ENCODE measurements at places on chromosomes 2 and 18. TPM values are rescaled to one million over a fixed set of nuclear protein-coding genes. Genes with fewer than 3 reads are reported as not detected.

DNA sequence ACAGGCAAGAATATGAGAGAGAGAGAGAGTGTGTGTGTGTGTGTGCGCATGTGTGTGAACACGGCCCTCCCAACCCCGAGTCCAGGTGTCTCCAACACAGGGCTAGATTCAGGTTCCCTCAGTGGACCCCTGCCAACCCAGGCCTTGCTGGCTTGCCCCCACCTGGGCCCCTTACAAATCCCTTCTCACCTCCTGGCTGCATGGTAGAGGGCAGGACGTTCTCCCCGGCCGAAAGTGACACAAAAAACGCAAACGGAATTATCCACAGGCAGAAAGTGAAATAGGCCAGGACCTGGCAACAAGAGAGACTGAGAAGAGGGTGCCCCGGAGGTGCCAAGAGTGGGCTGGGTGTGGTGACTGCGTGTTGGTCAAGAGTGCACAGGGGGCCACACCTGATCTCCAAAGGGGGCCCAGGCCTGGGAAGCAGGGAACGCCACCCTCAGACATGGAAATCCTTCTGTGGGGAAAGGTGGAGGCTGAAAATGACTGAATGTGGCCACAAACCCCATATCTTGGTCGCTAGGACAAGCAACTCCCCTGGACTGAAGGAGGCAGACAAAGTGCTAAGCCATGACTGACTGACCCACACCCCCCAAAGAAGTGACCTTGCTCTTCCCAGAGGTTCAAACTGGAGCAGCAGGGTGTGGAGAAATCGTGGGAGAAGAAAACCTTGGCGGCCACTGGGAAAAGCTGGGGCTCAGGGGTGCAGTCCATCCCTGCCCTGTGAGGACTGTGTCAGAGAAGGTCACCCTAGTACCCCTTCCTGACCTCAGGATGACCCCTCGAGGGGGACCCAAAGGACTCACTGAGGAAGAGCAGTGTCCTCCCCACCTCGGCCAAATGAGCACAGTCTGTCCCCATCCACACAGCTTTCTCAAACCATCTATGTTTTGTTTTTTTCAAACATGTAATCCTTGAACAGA lies 5.7 kb downstream of the TEX261 start:
- DNase-seq = no peak

GRCh38 chr2:114857196-114857595 lies 414.8 kb downstream of the DPP10 start:
- DNase-seq = no peak

- DNase-seq = no peak
Measured at GRCh38 chr18:69162649-69163048, 238.0 kb upstream of the DOK6 start.

GRCh38 chr2:63765117-63765516 lies 76.6 kb upstream of the UGP2 start:
- DNase-seq = no peak

GRCh38 chr2:25313711-25314513 lies 27.8 kb downstream of the DNMT3A start:
- no peak for DNase-seq

DNA sequence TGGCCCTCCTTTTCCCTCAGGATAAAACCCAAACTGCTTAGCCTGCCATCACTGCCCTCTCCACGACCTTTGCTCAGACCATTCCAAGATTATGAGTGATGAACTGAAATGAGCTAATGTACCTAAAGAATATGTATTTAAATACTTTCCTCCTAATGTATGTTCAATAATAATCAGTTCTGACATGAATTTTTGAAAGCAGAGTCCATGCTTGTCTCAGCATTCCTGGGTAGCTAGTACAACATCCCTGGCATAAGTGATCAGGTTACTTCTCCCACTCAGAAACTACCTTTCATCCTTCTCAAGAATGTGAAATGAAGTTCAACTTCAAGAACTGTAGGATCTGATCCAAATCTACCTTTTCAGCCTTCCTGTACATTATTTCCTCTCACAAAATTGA lies 103.6 kb downstream of the UNC80 start:
- DNase-seq = no peak

- no peak for DNase-seq
Measured at GRCh38 chr2:26843041-26843440, 4.9 kb upstream of the DPYSL5 start.

GRCh38 chr2:134259571-134259970 lies 5.7 kb downstream of the MGAT5 start:
- DNase-seq = no peak

DNA sequence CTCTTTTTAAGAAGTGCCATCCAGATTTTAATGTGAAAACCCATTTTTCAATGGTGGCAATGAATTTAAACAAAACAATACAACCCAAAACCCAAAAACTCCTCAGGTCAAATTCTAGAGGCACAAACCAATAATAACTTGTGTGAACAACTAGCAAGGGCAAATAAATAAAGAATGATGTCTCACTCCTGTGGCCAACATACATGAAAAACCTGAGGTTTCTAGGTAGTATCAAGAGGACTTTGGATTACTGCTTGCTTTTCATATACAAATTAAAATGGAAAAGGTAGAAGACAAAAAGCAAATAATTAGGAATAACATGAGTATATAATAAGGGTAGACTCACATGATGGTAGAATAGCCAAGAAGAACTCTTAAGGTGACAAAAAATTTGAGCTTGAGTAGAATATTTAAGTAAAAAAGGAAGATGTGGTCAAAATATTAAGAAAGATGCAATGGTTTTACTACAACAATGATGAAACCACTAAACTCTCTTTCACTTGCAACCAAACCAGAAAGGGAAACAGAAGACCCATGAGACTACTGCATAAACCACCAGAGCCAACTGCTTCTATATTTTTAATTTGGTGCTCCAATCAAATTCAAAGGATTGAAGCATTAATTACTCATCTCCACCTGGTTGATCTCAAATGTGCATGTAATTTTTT lies 53.5 kb downstream of the DARS1 start:
- no peak for DNase-seq

IL18RAP gene
- 0.69 TPM for total RNA-seq

IL1RN gene
- 0.44 TPM for total RNA-seq

FAM124B gene
- 6.8 TPM for total RNA-seq

MYL1 gene
- total RNA-seq = 3.3 TPM

CKAP2L gene
- 6.8 TPM for total RNA-seq

DCAF17 gene
- 55.6 TPM for total RNA-seq

Measured in spinal cord (tissue), 10 donors.